ENCODE measurements at places on chromosomes 5 and 9.
A peak's percentile ranks its signal among the peaks of the same experiment; 100 is the strongest.

GRCh38 chr9:106897751-106898150, 34.8 kb downstream of the ZNF462 start:
- DNase-seq = no peak

DNA sequence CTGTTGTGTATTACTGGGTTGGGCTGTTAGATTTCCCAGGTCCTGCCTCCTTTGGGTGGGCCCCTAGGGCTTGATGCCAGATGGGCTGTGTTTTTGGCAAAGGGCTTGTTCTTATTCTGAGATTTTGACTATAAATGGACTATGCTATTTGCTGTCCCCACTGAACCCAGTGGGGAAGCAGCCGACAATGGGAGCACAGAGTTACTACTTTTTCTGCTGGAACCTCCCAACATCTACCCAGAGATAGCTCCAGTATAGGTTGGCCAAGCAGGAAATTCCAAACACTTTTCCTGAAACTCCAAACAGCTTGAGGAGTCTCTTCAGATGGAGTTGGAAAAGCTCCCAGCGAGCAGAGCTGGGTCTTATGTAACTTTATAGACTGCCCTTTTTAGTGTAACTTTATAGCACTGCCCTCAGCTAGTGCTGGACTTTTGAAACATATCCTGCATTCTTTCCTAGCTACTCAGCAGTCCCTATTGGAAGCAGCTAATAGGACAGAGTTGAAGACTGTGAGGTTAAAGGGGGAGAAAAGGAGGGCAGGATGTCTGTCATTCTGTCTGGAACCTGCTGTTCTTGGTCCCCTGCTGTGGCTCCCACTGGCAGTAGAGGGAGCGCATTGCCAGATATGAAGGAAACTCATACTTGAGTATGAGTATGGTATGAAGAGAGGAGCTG, 21.0 kb downstream of the RUSC2 start:
- DNase-seq = no peak

- no peak for DNase-seq
Observed at GRCh38 chr9:121636341-121636865, 15.0 kb upstream of the DAB2IP start.

- DNase-seq = no peak
Observed at GRCh38 chr9:123346026-123346425, 10.0 kb upstream of the CRB2 start.

DNA sequence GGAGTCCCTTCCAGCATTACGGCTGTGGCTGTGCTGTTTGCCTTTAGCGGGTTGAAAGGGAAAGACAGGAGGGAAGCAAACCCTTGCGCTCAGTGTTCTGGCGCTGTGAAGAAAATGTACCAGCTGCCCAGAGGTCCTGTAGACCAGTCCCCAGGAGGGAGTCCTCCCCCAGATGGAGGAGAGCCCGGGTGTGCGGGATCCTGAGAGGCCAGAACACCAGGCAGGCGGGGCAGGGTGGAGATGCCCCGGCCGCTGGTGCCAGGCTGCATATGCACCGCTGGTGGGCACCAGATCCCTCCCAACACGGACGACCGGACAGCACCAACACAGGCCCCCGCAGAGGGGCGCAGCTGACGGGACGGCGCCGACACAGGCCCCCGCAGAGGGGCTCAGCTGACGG, 37.2 kb upstream of the SLC9A3 start:
- no peak for DNase-seq

DNA sequence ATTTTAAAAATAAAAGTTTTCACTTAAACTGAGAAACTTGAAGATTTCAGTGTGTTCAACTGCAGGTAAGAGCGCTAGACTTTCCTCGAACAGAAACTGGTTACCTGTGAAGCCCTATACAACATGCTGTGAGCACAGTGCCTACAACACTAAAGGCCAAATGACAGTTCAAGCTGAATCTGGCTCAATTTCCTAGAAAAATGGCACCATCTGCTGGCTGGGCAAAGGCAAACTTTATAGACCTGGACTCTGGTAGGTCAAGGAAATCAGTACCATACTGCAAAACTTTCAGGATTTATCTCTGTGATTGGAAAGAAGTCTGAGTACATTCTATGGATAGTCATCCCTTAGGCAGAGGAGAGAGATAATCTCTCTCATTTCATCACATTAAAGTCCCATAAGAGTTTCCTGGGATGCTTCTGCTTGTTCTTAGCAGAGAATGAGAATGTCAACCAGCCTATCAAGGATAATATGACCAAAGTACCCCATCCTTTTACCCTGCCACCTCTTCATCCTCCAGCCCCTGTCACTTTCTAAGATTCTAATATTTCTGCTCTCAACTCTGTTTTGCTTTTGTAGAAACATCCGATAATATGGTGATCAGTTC, 31.8 kb upstream of the FOXB2 start:
- DNase-seq = peak; percentile 38

- DNase-seq = no peak
Observed at GRCh38 chr9:75873712-75874111, 16.8 kb upstream of the PCSK5 start.

GRCh38 chr5:37836592-37837413, 3.0 kb downstream of the GDNF start:
- no peak for DNase-seq

- no peak for DNase-seq
Observed at GRCh38 chr5:965604-966344, 42.8 kb upstream of the NKD2 start.

DNA sequence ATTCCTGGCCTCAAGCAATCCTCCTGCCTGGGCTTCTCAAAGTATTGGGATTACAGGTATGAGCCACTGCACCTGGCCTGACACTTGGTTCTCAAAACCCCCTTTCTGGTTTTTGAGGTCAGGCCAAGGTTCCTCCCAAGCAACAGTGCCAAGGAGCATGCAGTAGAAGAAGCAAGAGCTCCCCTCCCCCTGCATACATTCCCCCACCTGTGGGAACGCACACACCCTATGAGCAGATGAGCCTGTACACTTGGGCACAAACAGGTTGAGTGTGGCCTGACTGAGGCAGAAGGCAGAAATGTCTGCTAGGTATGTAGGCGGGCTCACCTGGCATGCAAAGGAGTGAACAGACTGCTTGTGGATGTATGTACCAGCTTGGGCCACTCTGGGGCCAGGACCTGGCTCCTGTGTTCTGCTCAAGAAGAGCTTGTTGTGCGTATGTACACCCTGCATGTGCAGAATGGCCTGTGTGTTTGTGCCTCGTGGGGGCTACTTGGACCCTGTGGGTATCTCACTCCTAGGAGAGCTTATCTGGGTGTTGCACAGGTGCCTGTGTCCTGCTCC, 1.7 kb downstream of the GPRIN1 start:
- DNase-seq = no peak

DNA sequence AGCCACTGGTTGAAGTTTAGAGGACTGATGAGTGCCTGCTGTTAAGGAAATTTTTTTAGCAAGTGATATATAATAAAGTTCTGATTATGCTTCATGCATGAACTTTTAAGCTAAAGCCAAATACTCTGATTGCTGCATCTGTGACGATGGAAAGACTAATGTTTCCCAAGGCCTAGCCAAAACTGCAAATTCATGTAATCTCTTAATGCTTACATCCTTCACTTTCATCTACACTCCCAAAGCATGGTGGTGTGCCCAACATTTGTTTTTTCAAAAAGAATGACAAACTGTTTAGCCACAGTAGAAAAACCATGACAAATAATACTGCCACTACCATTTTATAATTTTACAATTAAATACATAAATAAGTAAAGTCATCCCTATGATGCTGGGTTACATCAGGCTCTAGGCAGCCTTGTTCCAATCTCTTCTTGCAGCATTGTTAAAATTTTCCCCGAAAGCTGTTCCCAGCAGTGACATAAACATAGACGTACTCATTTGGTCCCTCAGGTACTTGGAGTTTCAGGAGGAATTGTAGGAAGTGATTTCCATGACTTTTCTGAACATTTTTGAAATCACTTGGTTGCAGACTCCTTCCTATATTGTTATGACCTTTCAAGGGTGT, 625.3 kb upstream of the DMAC1 start:
- DNase-seq = no peak

- DNase-seq = no peak
Observed at GRCh38 chr9:16721972-16722371, 148.5 kb downstream of the BNC2 start.

- DNase-seq = no peak
Observed at GRCh38 chr9:126836216-126836615, 24.2 kb upstream of the ZBTB34 start.

- no peak for DNase-seq
Observed at GRCh38 chr9:17852108-17852507, 273.2 kb downstream of the SH3GL2 start.

GRCh38 chr9:12955510-12956163, 180.8 kb downstream of the LURAP1L start:
- DNase-seq = peak; percentile 17

- no peak for DNase-seq
Observed at GRCh38 chr5:159469496-159470372, 139.4 kb upstream of the IL12B start.

DNA sequence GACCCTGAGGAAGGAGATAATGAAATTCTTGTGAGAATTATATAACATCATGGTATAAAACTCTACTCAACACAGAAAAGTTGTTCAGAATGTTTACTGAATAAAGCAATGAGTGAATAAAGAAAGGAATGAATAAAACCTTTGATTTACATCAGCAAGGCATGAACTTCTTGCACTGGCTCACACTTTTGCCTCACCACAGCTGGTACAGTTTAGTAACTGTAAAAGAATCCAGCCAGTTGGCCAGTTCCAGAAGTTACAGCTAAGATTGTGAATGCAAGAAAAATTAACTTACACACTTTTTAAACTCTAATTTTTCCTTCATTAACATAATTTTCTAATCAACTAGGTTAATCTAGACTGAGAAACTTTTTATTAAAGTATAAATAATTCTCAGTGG, 490.9 kb downstream of the NFIB start:
- no peak for DNase-seq

DNA sequence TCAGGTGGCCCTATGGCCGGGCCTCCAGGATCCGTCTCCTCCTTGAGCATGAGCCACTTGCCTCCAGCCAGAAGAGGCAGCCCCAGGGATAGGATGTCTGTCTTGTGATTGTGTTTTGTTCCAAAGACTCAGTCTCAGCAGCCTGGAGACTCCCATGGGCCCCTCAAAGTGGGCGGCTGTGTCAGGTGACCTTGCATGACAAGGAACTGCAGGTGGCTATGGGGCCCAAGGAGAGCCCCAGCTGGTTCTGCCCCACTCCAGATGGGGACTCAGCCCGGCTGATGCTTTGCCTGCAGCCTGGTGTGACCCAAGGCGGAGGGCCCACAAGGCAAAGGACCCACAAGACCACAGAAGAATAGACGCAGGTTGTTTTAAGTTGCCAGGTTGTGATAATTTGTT, 284.3 kb upstream of the IRX4 start:
- DNase-seq = no peak

GRCh38 chr5:86124333-86124732, 493.4 kb upstream of the COX7C start:
- DNase-seq = no peak

DNA sequence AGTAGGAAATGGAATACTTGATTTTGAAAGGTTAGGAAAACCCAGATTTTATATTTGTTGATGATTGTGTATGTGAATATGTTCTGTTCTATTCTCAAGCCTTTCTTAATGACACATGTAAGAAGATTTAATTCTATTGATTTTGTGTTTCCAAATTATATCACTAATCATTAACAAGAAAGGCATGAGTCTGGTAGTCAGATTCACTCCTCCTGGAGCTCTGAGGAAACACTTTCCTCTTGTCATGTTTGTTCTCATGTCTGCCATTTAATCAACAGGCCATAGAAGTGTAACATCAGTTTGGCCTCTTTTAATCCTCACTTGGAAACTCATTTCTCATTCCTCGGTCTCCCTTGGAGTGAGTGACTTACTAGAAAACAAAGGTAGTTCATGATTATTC, 40.6 kb upstream of the F2R start:
- DNase-seq = no peak

DNA sequence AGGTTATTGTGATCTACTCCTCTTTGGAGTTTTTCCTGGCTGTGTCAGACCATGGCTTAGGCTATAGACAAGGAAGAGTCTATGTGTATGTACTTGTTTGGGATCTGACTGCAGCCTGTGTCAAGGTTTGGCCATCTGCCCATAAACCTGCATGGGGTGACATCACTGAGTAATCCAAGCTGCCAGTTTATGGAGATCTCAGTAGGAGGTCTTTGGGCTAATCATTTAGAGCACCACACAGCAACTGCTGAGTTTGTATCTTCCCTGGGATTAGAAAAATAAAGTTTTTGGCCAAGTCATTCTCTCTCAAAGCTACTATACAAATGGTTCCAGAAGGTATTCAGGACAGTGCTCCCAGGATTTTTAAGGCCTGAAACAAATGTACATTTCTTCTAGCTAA, 65.5 kb upstream of the HSPB3 start:
- DNase-seq = no peak

- DNase-seq = no peak
Observed at GRCh38 chr5:78795757-78796156, 147.2 kb upstream of the LHFPL2 start.

GRCh38 chr5:93209476-93209875, 371.5 kb downstream of the NR2F1-AS1 start:
- DNase-seq = no peak

- DNase-seq = no peak
Observed at GRCh38 chr5:77225531-77225930, 15.1 kb downstream of the PDE8B start.

GRCh38 chr5:42949348-42950115, 90.6 kb downstream of the ANXA2R start:
- DNase-seq = no peak

DNA sequence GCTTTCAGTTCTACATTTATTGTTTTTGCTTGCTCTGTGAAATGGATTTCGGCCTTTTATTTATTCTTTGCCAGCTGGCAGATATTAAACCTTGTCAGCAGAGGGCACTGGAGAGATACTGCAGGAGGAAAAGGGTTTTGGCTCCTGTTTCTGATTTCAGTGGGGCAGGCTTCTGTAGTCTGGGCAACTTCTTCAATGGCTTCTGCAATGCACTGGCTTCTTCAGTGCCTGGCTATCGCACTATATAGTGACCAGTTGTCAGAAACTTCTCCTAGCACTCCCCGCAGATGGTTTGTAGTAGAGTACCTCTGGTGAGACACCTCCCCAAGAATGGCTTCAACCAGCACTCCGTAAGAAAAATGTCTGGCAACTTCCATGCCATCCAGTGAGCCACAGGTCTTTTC, 3.2 kb upstream of the NFX1 start:
- DNase-seq = peak; percentile 43

GRCh38 chr5:60997721-60998120, 52.7 kb downstream of the NDUFAF2 start:
- no peak for DNase-seq

- no peak for DNase-seq
Observed at GRCh38 chr5:51684794-51685355, 301.6 kb downstream of the ISL1 start.

GRCh38 chr9:86405926-86406325, 51.7 kb upstream of the TUT7 start:
- DNase-seq = no peak

DNA sequence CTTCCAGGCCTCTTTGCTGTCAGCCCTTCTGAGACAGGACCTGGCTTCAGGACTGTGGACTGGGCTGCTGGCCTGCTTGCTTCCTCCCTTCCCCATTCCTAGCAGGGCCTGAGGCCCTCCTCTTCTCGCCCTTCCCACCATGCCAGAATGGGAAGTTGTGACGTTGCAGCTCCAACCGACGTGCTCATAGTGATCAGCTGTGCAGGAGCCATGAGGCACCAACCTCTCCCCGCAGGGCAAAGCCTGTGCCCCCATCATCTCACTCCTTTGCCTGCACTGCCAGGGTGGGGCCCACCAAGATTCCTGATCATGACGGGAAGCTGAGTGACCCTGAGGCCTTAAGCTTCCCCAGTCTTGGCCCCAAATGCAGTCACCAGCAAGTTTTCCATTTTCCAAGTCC, 45.1 kb upstream of the GARNL3 start:
- no peak for DNase-seq
